ENCODE measurements at places on chromosomes 7 and 10.
A peak's percentile ranks its signal among the peaks of the same experiment; 100 is the strongest.

- DNase-seq, result no peak
These were observed 3.3 kb upstream of the SUN1 start for GRCh38 chr7:828793-829561.

DNA sequence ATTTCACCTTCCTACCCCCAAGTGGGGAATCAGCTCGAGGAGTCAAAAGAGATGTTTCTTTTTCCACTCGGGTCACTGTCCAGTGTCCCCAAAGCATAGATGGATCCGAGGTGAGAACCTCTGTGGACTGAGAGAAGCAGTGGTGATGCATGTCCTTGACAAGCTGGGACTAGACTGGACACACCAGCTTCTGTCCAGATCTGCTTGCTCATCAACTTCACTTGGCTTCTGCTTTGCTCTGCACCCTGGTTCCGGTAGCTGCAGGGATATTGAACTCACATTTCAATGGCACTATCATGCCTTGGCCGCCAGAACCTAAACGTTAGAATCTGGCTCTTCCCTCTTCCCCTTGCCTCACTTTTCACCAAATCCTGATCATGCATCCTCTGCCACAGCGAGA is 50.3 kb upstream of the CXCL12 start:
- DNase-seq, result no peak

- no peak for DNase-seq
These were observed 44.6 kb upstream of the TSPAN13 start for GRCh38 chr7:16708980-16709379.

- no peak for DNase-seq
These were observed 25.9 kb downstream of the VAX1 start for GRCh38 chr10:117112220-117112619.

GRCh38 chr7:122572706-122573105 is 126.2 kb downstream of the RNF133 start:
- DNase-seq, result peak; percentile 72

DNA sequence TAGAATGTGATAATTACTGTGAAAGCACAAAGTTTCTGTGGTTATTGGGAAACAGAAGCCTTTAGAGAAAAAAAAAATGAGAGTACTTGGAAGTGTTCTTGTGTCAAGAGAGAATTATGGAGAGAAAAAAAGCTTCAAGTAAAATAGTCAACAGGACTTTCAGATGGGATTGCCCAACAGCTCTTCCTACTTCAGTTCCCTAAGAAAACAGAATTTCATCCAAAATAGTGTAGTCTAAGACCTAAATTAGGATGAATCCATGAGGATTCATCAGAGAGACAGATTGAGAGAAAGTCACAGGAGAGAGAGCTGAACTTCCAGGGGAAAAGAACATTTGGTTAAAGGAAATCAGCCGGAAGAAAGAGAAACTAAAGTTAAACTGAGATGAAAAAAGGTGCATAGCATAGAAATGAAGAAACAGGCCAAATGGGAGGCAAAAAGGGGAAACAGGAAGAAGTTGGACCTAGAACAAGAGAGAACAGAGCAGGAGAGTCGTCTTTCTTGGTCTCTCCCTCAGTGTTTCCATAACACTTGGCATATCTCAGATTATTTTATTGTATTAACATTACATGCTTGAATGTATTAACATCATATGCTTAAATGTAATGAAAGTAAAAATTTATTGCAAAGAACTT is 2.5 kb downstream of the SCIN start:
- DNase-seq, result no peak

- no peak for DNase-seq
These were observed 111.8 kb downstream of the HIP1 start for GRCh38 chr7:75626954-75627353.

DNA sequence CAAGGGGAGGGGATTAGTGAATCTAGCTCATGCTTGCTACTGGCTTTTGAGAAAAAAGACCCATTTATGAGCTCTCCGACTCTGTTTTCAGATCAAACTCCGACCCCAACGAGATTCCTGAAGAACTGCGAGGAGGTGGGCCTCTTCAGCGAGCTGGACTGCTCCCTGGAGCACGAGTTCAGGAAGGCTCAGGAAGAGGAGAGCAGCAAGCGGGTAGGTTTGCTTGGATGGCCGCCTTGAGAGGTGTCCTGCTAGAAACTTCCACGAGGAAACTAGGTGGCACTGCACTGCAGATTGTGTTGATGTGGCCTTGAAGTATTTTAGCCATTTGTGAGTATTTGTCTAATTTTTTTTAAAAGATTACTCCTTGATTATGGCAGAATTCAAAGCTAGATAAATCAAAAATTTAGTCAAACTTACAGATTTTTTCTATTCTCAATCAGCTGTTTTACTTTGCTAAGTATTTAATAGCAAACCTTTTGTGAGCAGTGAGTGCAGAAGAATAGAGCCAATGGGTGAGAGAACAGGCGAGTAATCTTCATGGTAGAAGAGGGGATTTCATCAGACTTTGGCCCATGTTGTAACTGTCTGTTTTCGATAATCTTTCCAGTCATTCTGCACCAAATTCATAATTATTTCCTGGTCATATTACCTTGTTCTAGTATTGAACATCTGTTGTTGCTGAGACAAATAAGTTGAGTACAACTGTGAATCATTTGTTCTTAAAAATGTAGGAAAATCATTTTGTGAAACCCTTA is 95.4 kb downstream of the CREB5 start:
- DNase-seq, result no peak
